HTR-8/SVneo (cell line): ENCODE measurements at places on chromosomes 5 and 9.
A peak's percentile ranks its signal among the peaks of the same experiment; 100 is the strongest.

- DNase-seq, result no peak
Observed at GRCh38 chr9:90834828-90835595, 33.4 kb downstream of the SYK start.

DNA sequence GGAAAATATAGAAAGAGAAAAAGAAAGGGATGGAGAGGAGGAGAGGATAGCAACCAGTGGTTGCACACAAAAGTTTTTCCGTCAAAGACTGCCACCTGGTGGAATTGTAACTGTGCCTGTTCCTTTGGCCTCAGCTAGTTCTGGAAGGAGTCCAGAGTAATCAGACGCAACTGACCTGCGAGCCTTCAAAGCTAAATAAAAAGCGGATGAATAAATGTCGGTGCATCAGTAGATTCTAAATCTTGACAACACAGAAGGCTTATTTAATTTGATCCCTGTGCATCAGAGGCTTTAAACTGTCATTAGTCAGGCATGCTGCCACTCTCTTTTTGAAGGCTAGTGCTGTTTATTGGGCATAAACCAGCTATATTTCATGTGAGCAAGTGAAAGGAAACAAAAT lies 132.9 kb upstream of the ACO1 start:
- DNase-seq, result peak; percentile 30

GRCh38 chr5:97636766-97637165 lies 453.7 kb upstream of the RIOK2 start:
- DNase-seq, result no peak

DNA sequence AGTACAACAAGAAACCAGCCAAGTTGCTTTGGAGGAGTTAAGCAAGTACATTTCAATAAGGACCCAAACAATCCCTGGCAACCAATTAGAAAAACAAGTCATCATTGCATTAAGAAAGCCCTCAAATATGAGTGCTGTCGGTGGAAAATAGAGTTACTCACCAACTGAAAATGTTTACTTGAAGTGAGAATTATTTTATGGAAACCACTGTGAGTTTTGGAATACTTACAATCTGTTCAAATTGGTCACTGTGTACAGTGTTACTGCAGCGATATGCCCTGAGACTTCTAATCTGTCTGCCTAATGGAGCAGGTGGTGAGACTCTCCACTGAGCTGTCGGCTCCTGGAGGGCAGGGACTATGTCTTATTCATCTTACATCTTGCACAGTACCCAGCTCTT lies 1073.2 kb upstream of the DMAC1 start:
- no peak for DNase-seq

DNA sequence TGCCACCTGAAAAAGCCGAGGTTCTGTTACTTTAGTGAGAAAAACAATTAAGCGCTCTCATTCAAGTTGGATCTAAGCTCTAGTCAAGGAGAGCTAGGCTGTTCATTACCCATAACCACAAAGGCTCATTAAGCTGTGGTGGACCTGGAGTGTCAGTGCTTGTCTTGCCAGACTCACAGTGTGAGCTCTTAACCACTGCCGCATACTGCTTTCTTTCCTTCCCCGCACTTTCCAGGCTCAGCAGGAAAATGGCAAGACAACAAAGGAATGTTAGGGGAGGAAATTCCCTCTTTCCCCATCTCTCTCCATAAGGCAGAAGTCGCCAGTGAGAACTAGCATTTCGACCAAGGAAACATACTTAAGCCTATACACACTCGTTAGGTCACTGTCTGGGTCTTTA lies 467.3 kb downstream of the ENC1 start:
- DNase-seq, result no peak

GRCh38 chr5:143691945-143692290 lies 120.0 kb upstream of the HMHB1 start:
- DNase-seq, result no peak

DNA sequence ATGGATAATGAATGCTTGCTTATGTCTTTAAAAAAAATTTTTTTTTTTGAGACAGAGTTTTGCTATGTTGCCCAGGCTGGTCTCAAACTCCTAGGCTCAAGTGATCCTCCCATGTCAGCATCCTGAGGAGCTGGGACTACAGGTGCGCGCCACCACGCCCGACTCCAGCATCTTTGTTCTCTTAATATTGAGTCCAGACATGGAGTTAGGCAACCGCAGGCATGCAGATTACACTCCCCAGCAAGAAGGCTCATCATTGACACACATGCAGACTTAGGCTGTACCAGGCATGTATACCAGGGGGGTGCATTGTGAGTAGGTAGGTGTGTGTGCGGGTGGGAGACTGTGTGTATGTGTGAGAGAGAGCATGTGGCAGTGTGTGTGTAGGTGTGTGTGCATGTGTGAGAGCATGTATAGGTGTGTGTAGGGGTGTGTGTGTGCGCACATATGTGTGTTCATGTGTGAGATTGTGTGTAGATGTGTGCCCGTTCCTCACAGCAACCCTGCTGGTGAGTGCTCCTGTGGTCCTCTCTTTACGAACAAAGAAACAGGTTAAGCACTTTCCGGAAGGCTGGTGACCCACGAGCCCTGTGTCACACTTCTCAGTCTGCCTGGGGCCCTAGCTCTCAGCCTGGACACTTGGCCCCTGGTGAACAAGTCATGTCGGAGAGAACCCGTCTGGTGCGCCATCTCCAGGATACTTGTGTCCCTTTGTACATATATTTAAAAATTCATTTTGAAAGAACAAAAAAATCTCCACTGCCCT lies 6.2 kb downstream of the OBP2B start:
- DNase-seq, result no peak

DNA sequence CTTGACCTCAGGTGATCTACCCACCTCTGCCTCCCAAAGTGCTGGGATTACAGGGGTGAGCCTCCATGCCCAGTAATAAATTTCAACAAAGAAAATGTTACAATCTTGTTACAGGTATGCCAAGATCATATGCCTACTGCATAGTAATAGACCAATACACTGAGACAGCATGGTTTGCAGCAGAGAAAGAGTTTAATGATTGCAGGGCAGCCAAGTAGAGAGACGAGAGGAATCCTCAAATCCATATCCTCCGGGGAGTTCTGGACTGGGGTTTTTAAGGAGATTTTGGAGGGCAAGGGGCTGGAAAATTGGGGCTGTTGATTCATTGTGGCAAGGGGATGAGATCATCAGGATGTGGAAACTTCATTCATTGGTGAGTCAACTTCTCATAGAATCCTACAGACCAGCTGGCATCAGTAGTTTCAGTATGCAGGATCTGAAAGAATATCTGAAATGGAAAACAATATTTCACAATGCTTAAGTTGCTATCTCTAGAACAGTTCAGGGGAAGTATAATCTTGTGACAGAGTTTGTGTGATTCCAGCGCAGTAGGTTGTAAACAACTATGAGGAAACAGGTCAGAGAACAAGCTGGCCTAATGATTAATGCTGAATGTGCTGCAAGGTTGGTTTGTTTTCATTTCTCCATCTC lies 14.8 kb upstream of the TUT7 start:
- DNase-seq, result no peak

GRCh38 chr5:173327948-173328843 lies at the start of gene STC2:
Gene STC2 (minus strand): TSS chr5:173328414. CDS start chr5:173328193, 221 bp downstream.
- DNase-seq, result peak; percentile 92

DNA sequence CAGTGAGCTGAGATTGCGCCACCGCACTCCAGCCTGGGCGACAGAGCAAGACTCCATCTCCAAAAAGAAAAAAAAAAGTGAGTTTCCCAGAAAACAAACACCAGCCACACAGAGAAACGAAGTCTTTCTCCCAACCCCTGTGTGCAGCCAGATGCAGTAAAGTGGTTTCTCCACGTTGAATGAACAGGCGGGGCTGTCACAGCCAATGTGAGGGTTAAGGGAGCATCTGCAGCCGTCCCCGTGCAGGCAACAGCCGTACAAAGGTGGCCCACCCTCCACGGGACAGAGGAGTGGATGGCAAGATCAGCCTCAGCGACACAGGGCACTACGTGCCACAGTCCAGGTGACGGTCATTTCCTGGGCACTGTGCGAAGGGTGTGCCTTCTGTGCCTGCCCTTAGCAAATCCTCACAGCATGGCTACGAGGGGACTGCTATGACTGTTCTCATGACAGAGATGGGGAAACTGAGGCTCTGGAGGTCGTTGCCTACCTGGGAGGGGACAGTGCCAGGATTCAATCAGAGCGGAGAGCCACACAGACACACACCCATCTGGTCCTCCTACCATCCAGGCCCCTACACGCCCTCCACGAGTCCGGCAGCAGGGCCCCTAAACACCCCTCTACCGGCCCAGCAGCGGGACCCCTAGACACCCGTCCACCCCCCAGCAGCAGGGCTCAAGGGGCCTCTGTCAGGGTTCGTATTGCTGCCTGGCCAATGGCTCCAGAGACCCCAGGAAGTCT lies 2.3 kb downstream of the VAV2 start:
- DNase-seq, result no peak

GRCh38 chr5:32331935-32332274 lies 19.2 kb upstream of the MTMR12 start:
- DNase-seq, result no peak

- DNase-seq, result no peak
Observed at GRCh38 chr5:172450453-172450852, 3.9 kb downstream of the SH3PXD2B start.

GRCh38 chr5:42621662-42622061 lies 135.0 kb upstream of the CCDC152 start:
- no peak for DNase-seq

DNA sequence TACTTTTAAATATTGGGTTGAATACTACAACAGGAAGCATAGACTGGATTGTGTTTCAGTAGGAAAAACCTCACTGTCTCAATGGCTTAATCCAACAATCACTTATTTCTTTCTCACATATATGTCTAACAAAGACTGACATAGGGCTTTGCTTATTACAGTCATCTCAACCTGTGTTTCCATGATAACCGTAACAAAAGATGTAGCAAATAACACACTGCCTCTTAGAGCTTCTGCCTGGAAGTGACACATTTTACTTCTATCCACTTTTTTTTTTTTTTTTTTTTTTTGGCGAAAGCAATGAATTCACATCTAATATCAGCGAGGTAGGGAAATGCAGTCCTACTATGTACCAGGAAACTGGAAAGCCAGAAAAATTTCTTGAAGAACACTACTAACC lies 204.9 kb upstream of the CDKN2B start:
- DNase-seq, result no peak

GRCh38 chr5:72509401-72509800 lies 2.2 kb upstream of the ZNF366 start:
- DNase-seq, result no peak

- no peak for DNase-seq
Observed at GRCh38 chr9:87535817-87536539, 38.3 kb downstream of the DAPK1 start.

DNA sequence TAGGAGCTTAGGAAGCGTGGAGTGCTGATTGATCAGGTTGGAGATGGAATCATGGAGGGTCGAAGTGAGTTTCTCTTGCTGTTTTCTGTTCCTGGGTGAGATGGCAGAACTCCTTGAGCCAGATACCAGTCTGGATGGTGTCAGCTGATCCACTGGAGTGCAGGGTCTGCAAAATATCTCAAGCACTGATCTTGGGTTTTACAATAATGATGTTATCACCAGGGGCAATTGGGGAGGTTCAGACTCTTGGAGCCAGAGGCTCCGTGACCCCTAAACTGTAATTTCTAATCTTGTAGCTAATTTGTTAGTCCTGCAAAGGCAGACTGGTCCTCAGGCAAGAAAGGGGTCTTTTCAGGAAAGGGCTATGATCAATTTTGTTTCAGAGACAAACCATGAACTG lies 80.0 kb upstream of the NIPAL4 start:
- no peak for DNase-seq

- DNase-seq, result peak; percentile 71
Observed at GRCh38 chr9:127568971-127569885, 42.8 kb upstream of the STXBP1 start.

GRCh38 chr9:99056886-99057664 lies 47.8 kb upstream of the TGFBR1 start:
- no peak for DNase-seq

- DNase-seq, result no peak
Observed at GRCh38 chr9:4740388-4740637, 689 bp downstream of the AK3 start.

DNA sequence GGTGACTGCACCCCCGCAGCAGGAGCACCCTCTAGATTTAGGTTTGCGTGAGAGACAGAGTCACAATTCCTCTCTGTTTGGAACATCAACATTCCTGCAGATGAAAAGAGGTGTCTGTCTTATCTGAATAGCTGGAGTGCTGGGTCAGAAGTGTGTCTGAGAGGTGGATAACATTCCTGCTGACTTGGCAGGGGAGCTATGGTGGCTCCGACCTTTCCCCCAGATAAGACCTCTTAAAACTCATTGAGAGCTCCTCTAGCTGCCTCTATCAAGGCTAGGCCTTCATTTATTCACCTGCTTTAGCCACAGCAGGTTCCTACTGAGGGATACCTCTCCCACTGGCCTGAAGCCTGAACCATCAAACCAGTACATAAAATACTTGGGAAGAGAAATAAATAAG lies 615.5 kb downstream of the LRRC70 start:
- no peak for DNase-seq

DNA sequence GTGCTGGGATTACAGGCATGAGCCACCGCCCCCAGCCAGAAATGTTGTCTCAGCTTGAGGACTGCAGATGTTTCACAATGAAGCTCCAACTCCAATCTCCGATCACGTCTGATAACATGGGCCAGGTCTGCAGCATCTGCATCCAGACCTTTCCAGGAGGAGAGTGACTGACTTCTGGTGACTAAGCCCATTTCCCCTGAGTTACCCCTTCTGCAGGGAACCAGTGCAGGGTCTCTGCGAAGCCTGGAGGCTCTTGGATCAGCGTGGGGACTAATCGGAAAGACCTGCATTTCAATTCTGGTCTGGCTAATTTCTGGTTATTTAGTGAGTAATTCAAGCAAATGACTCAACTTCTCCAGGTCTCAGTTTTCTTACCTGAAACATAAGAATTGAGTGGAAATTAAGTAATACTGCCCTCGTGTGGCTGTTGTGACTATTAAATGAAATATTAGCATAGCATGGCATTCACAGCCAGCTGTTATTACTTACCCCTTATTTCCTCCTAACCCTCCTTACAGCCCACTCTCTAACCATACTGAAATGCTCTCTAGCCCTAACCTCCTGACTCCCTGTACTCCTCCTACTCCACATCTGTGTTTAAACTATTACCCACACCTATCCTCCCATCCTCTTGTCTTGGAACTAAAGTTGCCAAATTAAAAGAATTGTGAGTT lies 2.2 kb upstream of the GNPDA1 start:
- DNase-seq, result peak; percentile 51

GRCh38 chr5:87169300-87169991 lies 98.2 kb upstream of the RASA1 start:
- no peak for DNase-seq

GRCh38 chr5:169273881-169274280 lies 27.1 kb downstream of the SLIT3 start:
- DNase-seq, result no peak

DNA sequence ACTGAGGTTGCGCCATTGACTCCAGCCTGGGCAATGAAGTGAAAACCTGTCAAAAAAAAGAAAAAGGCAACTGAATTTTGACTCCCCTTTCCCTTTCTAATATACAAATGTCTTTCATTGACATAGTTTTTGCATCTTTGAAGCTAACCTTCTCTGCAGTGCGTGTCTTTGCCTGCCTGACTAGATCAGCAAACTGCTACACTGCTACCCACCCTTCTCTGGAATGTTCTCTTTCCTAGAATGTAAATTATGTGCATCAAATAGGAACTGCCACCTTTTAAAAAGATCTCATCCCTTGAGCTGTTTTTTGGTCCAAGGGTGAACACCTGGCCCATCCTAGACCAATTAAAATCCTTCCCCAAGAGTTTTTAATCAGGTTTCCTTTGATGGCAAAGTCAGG lies 127.6 kb downstream of the SLC28A3 start:
- DNase-seq, result no peak

- DNase-seq, result no peak
Observed at GRCh38 chr5:140546851-140547507, 483 bp upstream of the EIF4EBP3 start.

- DNase-seq, result no peak
Observed at GRCh38 chr9:83449166-83449565, 89.0 kb downstream of the FRMD3 start.
